ENCODE measurements at places on chromosomes 2 and 18. TPM values are rescaled to one million over a fixed set of nuclear protein-coding genes. Genes with fewer than 3 reads are reported as not detected.

DNA sequence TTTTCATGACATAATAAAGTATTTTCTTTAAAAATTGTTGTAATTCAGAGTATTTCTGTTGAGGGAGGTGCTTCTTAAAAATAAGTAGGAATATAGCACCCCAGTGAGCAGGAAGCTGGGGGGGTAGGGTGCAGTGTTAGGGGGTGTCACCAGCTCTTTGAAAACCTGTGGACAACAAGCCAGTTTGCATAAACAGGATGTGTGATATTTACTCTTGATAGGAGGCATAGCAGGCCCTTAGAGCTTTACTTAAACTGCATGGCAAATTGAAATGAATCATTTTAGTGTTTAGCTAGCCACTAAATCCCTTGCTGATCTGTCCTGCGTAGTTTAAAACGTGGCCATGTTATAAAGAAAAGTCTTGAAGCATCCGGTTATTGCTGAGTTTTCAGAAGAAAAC lies 8.4 kb downstream of the TGIF1 start:
- no peak for DNase-seq

DNA sequence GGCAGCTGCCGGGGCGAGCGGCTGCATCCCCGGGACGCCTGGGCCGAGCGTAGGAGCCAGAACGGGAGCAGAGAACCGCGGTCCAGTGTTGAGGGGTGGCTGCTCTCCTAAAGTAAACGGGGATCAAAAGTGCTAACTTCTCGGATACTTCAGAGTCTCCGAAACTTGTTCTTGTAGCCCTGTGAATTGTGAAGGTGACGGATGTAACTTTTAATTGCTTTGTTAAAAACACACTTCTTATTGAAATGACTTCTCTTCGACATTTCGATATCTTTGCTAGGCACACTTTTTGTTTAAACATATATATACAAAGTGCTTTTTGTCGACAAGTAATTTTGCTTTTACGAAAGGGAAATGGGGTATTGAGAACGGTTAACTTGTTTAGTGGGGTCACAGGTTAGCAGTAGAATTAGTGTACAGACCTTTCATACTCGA lies 540 bp downstream of the ATP9B start:
- no peak for DNase-seq

- peak; percentile 90 for DNase-seq
Observed at GRCh38 chr2:29130295-29130694, 15.1 kb downstream of the CLIP4 start.

The SCN1A gene
- total RNA-seq, result not detected

The SERPINB13 gene
- total RNA-seq, result not detected

Data from Caki2 (cell line).